Effector memory CD4-positive, alpha-beta T cell (primary cell): ENCODE measurements at places on chromosomes 6 and 20.

- no peak for DNase-seq
These were observed 6.0 kb downstream of the SALL4 start for GRCh38 chr20:51796340-51796739.

DNA sequence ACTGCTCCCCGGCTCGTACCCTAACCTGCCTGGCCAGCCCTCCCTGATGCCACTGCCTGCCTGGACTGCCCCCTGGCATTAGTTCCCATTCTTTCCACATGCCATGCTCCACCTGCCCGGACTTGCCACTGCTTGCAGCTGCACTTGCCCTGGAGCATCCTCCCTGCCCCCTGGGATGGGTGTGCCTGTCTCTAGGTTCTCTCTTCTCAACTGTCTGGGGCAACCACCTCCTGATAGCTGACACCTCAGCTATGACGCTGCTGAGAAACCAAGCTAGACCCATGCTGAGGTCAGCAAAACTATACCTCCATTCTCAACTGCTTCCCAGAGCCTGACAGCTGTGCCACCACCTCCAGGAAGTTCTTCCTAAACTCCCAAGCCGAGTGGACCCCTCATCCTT, 72.1 kb downstream of the PERP start:
- DNase-seq, result no peak

DNA sequence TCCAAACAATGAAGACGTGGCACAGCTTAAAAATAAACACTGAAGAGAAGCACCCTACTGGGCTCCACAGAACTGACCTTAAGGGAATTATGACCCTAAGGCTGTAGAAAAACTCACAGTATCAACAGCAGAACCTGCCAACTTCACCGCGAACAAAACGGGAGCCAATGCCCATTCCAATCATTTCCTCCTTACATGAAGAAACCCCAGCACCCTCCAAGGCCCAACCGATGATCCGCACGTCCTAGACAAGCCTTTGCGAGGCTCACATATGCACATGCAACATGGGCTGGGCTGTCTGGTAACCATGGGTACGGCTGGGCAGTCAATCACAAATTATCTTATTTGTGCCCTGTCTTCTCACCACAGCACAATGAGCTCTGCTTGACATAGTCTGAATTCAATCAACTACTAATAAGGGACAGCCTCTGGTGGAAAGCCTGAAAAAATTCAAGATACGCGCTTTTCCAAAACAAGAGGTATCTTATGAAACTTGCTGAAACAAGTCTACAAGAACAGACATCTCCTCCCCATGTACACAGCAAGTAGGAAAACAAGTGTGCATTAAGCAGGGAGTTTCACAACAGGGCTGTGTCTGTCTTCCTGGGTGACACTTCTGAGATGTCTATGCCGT, 1.7 kb downstream of the DIDO1 start:
- no peak for DNase-seq

DNA sequence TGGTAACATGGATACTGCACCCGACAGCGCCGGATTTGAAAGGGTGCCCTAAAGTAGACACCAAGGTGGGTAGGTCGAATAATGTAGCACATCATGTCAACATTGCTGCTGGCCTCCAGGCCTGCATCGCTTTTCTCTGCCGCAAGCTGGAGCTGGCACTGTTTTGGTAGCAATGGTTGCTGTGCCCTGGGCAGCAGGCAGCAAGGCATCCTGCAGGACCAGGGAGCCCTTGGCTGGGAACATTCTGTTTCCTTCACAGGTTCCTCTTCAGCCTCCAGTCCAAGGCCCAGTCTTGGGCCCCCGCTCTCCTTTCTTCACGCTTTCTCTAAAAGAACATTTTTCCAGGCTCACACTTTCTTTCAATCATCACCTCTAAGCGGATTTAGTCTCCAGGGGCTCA, 365.8 kb upstream of the JARID2 start:
- DNase-seq, result no peak

DNA sequence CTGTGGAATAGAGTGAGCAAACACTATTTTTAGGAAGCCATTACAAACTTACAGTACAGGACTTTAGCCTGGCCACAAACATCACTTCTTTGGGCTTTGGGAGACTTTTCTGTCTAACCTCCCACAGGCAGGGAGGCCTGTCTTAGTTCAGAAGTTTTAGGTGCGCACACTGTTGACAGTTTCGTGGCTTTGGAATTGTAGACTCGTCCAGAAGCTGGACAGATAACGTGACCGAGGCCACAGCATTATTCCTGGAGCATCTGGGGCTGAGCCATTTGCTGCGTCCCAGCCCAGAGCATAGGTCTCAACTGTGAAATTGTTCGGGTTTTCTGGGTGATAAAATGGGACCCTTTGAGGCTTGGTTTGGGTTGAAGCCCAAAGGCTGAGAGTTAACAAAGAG, 53.8 kb downstream of the NDUFAF5 start:
- no peak for DNase-seq

DNA sequence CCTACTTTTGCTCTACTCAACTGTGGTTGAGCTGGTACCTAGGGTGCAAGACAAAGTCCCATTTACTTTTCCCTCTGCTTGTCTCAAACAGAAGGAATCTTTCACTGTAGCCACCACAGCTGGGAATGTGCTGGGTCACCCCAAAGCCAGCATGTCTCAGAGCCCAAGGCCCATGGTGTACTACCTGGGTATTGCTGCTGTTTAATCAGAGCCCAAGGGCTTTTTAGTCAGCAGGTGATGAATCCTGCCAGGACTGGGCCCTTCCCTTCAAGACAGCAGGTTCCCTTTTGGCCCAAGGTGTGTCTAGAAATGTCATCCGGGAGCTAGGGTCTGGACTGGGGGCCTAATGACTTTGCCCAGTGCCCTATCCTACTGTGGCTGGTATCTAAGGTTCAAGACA, 249.8 kb downstream of the HDGFL1 start:
- no peak for DNase-seq

DNA sequence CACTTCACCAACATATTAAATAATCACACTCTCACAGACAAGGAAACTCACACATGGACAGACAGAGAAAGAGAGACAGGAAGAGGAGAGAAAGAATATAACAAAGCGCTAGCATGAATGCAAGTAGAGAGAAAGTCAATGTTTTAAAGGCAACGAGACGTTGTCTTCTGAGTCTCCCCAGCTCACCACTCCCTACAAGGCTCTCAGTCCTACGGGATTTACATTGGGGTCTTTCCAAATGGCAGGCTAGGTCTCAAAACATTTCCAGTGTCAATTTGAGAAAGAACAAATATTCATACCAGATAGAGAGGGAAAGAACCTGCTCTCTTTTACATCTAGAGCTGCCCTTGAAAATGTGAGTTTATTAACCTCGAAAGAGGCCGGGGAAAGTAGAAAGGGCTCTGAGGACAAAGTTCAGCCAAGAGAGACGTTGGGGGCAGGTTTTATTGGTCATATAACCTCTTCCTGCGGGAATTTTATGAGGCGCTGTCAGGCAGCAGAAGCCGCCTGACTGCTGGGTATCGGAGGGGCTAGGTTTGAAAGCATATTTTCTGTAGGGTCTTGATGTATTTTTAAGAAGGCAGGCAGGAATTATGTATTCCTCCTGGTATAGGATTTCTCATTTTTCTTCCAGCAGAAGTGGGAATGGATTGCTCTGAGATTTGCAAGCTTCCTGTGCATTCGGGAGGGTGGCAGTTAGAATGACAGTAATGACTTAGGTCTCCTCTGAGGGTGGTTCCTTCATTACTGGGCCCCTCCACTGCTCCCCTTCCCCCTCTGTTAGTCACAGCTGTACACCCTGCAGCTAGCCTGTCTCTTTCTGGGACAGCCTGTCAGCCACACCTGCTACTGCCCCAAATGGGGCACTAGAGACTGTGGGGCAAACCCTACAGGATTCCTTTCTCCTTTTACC, 34.4 kb upstream of the KIF16B start:
- DNase-seq, result no peak

- DNase-seq, result no peak
These were observed 448.0 kb downstream of the TENT5A start for GRCh38 chr6:81304466-81304865.

GRCh38 chr6:16157492-16157891, 28.6 kb downstream of the MYLIP start:
- no peak for DNase-seq

GRCh38 chr6:159038914-159039884, 5.6 kb downstream of the TAGAP start:
- DNase-seq, result no peak

DNA sequence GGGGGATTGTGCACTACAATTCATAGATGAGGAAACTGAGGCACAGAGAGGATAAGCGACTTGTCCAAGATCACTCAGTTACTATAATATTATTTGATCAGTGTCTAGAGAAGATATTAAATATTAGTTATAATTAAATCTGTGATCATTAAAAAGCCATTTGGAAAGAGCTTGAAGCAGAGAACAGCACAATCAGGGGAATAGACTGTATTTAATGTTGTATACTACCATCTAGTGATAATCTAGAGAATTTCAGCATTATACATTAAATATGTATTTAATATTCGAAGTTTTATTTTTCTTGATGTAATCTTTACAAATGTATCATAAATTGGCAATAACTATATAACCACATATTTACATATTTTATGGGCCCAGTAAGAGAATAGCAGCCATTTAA, 20.1 kb upstream of the MTCL3 start:
- DNase-seq, result no peak

GRCh38 chr20:55650657-55651360, 354.5 kb downstream of the CBLN4 start:
- no peak for DNase-seq

GRCh38 chr6:1629316-1629715, 19.6 kb downstream of the FOXC1 start:
- DNase-seq, result no peak

- no peak for DNase-seq
These were observed 38.2 kb downstream of the DTD1 start for GRCh38 chr20:18625907-18626655.

GRCh38 chr6:5150551-5151075, 65.5 kb downstream of the PPP1R3G start:
- no peak for DNase-seq

GRCh38 chr6:106152952-106153351, 66.8 kb downstream of the PRDM1 start:
- no peak for DNase-seq

- DNase-seq, result no peak
These were observed 81.3 kb downstream of the SEL1L2 start for GRCh38 chr20:13909067-13909466.

DNA sequence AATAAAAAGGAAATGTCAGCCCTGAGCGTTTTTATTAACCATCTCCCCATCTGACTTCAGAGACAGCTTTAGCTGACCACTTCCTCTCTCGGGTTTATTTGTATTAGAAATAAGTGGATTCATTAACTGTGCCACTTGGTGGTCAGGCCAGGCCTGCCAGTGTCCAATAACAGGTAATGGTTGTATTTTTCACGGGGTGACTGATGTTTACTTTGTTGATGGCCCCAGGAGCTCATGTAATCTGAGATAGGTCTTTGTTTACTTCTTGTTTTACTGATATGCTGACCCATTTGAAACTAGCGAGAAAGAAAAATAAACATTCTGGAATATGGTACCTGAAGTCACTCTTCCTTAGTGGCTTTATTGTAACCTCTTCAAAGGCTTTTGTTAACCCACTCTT, 504.3 kb upstream of the SLC35B3 start:
- no peak for DNase-seq

- DNase-seq, result no peak
These were observed 563.1 kb downstream of the TFAP2A start for GRCh38 chr6:9851541-9852380.

GRCh38 chr6:33610067-33610466, 11.1 kb upstream of the ITPR3 start:
- no peak for DNase-seq

DNA sequence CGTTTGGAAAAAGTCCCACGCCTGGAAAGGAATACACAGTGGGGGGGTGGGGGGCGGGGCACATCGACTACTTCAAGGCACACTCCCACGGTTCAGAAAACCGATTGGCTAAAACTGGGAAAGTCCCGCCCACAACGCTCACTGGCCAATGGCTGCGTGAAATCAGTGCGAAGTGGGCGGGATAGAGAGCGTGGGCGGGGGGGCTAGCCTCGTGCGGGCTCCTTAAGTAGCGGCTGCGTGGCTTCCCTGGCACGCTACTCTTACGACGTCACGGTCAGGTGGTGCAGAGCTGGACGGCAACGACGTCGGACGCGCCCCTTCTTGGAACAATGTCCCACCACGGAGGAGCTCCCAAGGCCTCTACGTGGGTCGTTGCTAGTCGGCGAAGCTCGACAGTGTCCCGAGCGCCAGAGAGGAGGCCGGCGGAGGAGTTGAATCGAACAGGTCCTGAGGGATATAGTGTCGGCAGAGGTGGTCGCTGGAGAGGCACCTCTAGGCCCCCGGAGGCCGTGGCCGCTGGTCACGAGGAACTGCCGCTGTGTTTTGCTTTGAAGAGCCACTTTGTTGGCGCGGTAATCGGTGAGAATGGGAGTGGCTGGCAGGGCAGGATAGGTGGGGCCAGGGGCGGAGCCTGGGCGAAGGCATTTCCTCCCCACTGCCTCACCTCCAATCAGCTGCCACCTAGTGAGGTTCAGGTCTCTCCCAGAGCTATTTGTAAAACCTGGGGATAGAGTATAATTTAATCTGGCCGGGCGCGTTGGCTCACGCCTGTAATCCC, at the start of gene DDX43:
DDX43 (plus strand) TSS at position 252 of the 778 bp plus-strand sequence; CDS start at position 330, 78 bp downstream.
- peak; percentile 48 for DNase-seq

- no peak for DNase-seq
These were observed 646.1 kb upstream of the DEFB115 start for GRCh38 chr20:30611239-30611984.

DNA sequence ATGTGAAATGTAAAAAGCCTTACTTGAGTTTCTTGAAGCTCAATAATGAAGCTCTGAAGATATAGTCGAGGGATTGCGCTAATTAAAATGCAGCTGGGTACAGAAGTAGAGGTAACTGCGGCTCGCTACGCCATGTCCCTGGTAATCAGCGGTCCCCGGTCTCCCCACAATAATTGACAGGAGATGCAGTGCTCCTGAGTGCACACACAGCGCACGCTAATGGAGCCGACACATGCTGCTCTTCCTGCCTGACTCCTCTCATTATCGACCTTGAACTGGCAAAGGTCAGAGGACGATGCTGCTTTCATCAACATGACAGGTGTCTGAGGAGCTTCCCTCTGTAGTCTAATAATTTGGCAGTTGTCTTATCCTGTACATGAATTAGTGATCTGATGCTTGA, 365.9 kb downstream of the RNF144B start:
- DNase-seq, result no peak

GRCh38 chr6:137043710-137044365, 927 bp downstream of the IL20RA start:
- DNase-seq, result no peak

- DNase-seq, result no peak
These were observed 11.4 kb downstream of the ZC3H12D start for GRCh38 chr6:149473080-149474052.
